ENCODE measurements at places on chromosomes 4 and X. TPM values are rescaled to one million over a fixed set of nuclear protein-coding genes. Genes with fewer than 3 reads are reported as not detected.

DNA sequence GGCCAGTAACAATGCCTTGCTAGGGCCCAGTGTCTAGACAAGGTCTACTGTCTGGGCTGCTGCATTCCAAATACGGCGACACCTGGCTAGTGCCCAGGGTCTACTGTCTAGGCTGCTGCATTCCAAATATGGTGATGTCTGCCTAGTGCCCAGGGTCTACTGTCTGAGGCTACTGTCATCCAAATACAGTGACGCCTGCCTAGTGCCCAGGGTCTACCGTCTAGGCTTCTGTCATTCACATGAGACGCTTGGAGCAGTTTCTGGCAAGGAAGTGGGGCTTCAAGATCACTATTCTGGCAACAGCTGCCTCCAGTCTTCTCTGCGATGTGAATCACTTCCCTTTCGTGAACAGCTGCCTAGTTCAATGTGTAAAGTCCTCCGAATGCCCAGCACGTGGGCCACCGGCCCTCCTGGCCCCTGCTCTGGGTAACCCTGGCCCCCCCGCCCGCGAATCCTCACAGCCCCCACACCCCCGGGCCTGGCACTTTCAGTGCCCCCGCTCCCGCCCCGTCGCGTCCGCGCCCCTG lies 12.7 kb downstream of the ACOX3 start:
- DNase-seq, result peak; percentile 40
- peak overlapping the region; percentile 74 for H3K27ac ChIP-seq
- H3K4me1 ChIP-seq, result peaks cover 21% of the 10 kb centered on the region
- H3K27me3 ChIP-seq, result no peaks in the 10 kb centered on the region

Gene CLTRN
- total RNA-seq, result 1.3 TPM

GRCh38 chr4:38489011-38489861 lies 174.8 kb upstream of the KLF3 start:
- no peaks in the 10 kb centered on the region for H3K36me3 ChIP-seq
- no peaks in the 10 kb centered on the region for H3K4me1 ChIP-seq
- DNase-seq, result no peak
- peak overlapping the region; percentile 47 for H3K27ac ChIP-seq
- no peak overlapping the region for H3K4me3 ChIP-seq

Gene SSX2B
- not detected for total RNA-seq

DNA sequence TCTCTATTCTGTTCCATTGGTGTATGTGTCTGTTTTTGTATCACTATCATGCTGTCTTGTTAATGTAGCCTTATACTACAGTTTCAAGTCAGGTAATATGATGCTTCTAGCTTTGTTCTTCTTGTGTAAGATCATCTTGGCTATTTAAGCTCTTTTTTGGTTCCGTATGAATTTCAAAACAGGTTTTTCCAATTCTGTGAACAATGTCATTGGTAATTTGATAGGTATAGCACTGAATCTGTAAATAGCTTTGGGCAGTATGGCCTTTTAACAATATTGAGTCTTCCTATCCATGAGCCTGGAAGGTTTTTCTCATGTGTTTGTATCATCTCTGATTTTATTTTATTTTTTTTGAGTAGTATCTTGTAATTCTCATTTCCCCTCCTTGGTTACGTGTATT lies 94.3 kb downstream of the ANAPC10 start:
- H3K36me3 ChIP-seq, result no peaks in the 10 kb centered on the region
- H3K27ac ChIP-seq, result no peak overlapping the region
- DNase-seq, result no peak
- H3K4me1 ChIP-seq, result no peaks in the 10 kb centered on the region
- H3K27me3 ChIP-seq, result no peaks in the 10 kb centered on the region

- H3K36me3 ChIP-seq, result no peaks in the 10 kb centered on the region
- DNase-seq, result no peak
- no peaks in the 10 kb centered on the region for H3K4me1 ChIP-seq
- H3K4me3 ChIP-seq, result no peak overlapping the region
Observed at GRCh38 chr4:138542191-138542776, 300.1 kb upstream of the SLC7A11 start.

Gene TRIM75
- total RNA-seq, result not detected

Gene ADH7
- not detected for total RNA-seq

- H3K4me3 ChIP-seq, result no peak overlapping the region
- no peak overlapping the region for H3K27ac ChIP-seq
- no peaks in the 10 kb centered on the region for H3K4me1 ChIP-seq
- DNase-seq, result no peak
Observed at GRCh38 chr4:10296730-10297129, 160.5 kb downstream of the ZNF518B start.

DNA sequence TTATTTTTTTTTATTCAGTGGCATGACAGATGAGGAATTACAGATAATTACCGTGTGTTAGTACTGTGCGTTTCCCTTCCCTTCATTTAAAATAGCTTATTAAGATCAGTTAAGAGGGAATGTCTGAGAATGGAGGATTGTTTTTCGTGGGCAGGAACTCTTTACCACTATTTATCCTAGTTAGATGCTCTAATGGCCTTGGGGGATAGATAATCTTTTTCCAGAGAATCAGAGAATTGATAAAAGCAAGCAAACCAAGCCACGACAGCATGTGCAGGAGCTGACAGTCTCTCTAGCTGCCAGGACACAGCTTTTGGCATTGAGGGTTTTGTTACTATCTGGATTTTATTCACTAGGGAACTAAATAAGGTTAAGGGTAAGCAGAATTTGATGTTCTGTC lies 128.7 kb downstream of the DCLK2 start:
- H3K36me3 ChIP-seq, result no peaks in the 10 kb centered on the region
- H3K4me3 ChIP-seq, result no peak overlapping the region
- H3K27ac ChIP-seq, result no peak overlapping the region
- no peak for DNase-seq

DNA sequence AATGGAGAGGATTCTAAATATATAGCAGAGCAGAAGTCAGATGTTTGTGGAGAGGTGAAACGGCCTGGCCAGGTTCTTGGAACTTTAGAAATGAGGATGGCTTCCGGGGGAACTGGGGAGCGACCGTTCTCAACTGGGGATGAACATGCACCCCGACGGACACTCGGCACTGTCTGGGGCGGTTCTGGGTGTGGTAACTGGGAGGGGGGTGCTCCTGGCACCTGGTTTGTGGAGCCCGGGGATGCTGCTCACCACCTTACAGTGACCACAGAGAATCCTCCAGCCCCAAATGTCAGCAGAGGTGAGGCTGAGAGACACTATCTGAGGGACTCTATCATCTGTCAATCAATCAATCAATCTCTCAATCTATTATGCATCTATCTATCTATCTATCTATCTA lies 69.0 kb upstream of the PPP2R3B start:
- no peak overlapping the region for H3K27ac ChIP-seq
- H3K36me3 ChIP-seq, result no peaks in the 10 kb centered on the region
- no peak overlapping the region for H3K4me3 ChIP-seq
- H3K27me3 ChIP-seq, result no peaks in the 10 kb centered on the region
- H3K4me1 ChIP-seq, result no peaks in the 10 kb centered on the region
- DNase-seq, result no peak

Gene CXCL3
- total RNA-seq, result 0.32 TPM

GRCh38 chr4:98568941-98569663 lies 89.3 kb downstream of the TSPAN5 start:
- H3K4me1 ChIP-seq, result peaks cover 29% of the 10 kb centered on the region
- H3K27ac ChIP-seq, result peak overlapping the region; percentile 22
- DNase-seq, result no peak
- no peaks in the 10 kb centered on the region for H3K36me3 ChIP-seq
- H3K4me3 ChIP-seq, result no peak overlapping the region
- no peaks in the 10 kb centered on the region for H3K27me3 ChIP-seq

- no peak overlapping the region for H3K27ac ChIP-seq
- H3K36me3 ChIP-seq, result no peaks in the 10 kb centered on the region
Observed at GRCh38 chrX:155148724-155149537, 67.3 kb upstream of the VBP1 start.

DNA sequence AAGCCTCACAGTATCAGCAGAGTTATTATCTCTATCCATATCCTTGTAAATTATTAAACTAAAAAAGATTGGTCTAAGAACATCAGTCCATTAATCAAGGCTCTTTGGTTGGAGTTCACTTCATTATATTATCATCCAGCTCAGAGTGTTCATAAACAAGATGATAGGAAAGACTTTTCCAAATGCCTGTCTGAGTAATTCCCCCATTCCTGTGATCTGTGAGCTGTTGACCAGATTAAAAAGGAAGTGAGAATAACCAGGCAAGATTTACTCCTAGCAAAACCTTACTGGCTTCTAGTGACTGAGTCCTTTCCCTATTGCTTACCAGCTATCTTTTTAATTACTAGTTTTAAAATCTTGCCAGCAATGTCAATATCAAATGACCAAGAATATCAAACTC lies 14.9 kb downstream of the PKD2 start:
- no peak for DNase-seq
- H3K27me3 ChIP-seq, result no peaks in the 10 kb centered on the region
- peaks cover 19% of the 10 kb centered on the region for H3K4me1 ChIP-seq
- peaks cover 53% of the 10 kb centered on the region for H3K36me3 ChIP-seq
- H3K27ac ChIP-seq, result no peak overlapping the region

GRCh38 chr4:81061344-81061730 lies 30.8 kb downstream of the BMP3 start:
- no peaks in the 10 kb centered on the region for H3K27me3 ChIP-seq
- H3K4me1 ChIP-seq, result no peaks in the 10 kb centered on the region
- H3K27ac ChIP-seq, result no peak overlapping the region
- no peaks in the 10 kb centered on the region for H3K36me3 ChIP-seq

Gene CLNK
- not detected for total RNA-seq

DNA sequence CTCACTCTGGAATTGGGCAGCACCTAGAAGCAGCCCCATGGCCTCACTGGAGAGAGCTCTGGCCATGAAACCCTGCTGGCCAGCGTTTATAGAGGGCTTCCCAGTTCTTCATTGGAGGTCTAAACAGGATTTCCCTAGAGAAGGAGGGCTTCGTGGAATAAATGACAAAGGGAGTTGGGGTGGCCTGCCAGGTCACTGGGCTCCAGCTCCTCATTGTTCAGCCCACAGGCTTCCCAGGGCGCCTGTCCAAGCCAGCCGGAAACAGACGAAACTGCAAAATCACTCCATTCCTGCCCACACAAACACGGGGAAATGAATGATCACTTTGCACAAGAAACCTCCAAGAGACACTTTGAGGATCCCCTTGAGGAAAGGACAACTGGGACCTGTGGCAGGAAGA lies 189.7 kb downstream of the TSPAN5 start:
- H3K36me3 ChIP-seq, result no peaks in the 10 kb centered on the region
- DNase-seq, result peak; percentile 45
- no peaks in the 10 kb centered on the region for H3K27me3 ChIP-seq
- no peak overlapping the region for H3K4me3 ChIP-seq
- H3K4me1 ChIP-seq, result peaks cover 20% of the 10 kb centered on the region

DNA sequence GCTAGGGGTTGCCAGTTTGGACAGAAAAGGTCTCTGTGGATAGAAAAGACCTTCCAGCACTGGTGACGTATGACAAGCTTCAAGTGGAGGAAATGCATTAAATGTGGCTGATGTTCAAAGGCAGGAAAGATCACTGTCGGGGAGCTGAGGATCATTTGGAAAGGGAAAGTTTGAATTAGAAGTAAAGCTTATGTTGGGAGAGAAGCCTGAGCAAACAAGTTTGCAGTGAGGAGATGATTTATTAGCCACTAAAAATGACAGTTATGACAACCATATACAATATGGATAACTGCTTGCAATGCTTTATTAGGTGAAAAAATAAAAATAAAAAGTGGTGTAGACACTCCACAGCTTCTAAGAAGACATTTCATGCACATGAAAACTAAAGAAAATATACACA lies 135.3 kb upstream of the HS3ST1 start:
- no peak overlapping the region for H3K4me3 ChIP-seq
- H3K4me1 ChIP-seq, result no peaks in the 10 kb centered on the region
- H3K36me3 ChIP-seq, result no peaks in the 10 kb centered on the region
- H3K27ac ChIP-seq, result no peak overlapping the region

- no peak for DNase-seq
- no peak overlapping the region for H3K4me3 ChIP-seq
- H3K36me3 ChIP-seq, result no peaks in the 10 kb centered on the region
- peaks cover under 1% of the 10 kb centered on the region for H3K4me1 ChIP-seq
- no peaks in the 10 kb centered on the region for H3K27me3 ChIP-seq
Observed at GRCh38 chr4:128782076-128782715, 27.3 kb upstream of the JADE1 start.

- no peak for DNase-seq
- H3K27ac ChIP-seq, result no peak overlapping the region
- H3K4me3 ChIP-seq, result no peak overlapping the region
Observed at GRCh38 chr4:63049726-63050125, 1359.5 kb downstream of the TECRL start.

- H3K27ac ChIP-seq, result no peak overlapping the region
- no peaks in the 10 kb centered on the region for H3K36me3 ChIP-seq
- no peak for DNase-seq
- H3K27me3 ChIP-seq, result no peaks in the 10 kb centered on the region
Observed at GRCh38 chrX:104742355-104742754, 176.4 kb downstream of the IL1RAPL2 start.

- no peak overlapping the region for H3K27ac ChIP-seq
- no peaks in the 10 kb centered on the region for H3K36me3 ChIP-seq
- no peak overlapping the region for H3K4me3 ChIP-seq
- no peak for DNase-seq
Observed at GRCh38 chr4:118338981-118339765, 13.6 kb downstream of the PRSS12 start.

DNA sequence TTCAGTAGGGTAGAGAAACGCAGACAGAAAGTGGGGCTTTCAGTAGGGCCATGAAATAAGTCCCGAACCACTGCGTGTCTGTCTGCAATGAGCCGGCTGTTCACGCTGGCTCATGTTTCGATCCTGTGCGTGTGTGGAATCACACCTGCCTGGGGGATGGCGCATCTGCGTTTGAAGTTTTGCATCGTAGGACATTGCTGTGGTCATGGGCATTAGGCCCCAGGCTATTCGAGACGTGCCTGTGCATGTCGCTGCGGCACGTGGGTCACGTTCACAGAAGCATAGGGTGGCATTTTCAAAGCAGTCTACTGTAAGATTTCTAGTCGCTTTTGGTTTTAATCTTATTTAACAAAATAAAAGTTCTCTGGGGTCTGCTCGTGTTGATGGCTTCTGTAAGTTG lies 25.5 kb upstream of the HGFAC start:
- H3K27ac ChIP-seq, result no peak overlapping the region
- H3K27me3 ChIP-seq, result no peaks in the 10 kb centered on the region
- H3K4me1 ChIP-seq, result no peaks in the 10 kb centered on the region
- no peak overlapping the region for H3K4me3 ChIP-seq

Gene TLR3
- 2.8 TPM for total RNA-seq

GRCh38 chrX:48720577-48721250 lies 24.2 kb downstream of the SUV39H1 start:
- H3K36me3 ChIP-seq, result no peaks in the 10 kb centered on the region
- H3K27ac ChIP-seq, result no peak overlapping the region
- H3K27me3 ChIP-seq, result no peaks in the 10 kb centered on the region
- no peak for DNase-seq
- no peaks in the 10 kb centered on the region for H3K4me1 ChIP-seq

Gene GPR82
- total RNA-seq, result 0.08 TPM

Gene PRDM5
- 8.7 TPM for total RNA-seq

Gene RAB33A
- total RNA-seq, result 7.9 TPM

- H3K27me3 ChIP-seq, result no peaks in the 10 kb centered on the region
- no peaks in the 10 kb centered on the region for H3K36me3 ChIP-seq
- no peaks in the 10 kb centered on the region for H3K4me1 ChIP-seq
- H3K27ac ChIP-seq, result peak overlapping the region; percentile 10
- DNase-seq, result peak; percentile 27
Observed at GRCh38 chr4:118865091-118865708, 23.5 kb upstream of the SYNPO2 start.

- H3K36me3 ChIP-seq, result no peaks in the 10 kb centered on the region
- no peaks in the 10 kb centered on the region for H3K4me1 ChIP-seq
- peak; percentile 88 for DNase-seq
- no peak overlapping the region for H3K4me3 ChIP-seq
- H3K27ac ChIP-seq, result no peak overlapping the region
Observed at GRCh38 chr4:2412885-2413716, 5.3 kb downstream of the ZFYVE28 start.

- DNase-seq, result no peak
- H3K4me1 ChIP-seq, result no peaks in the 10 kb centered on the region
- H3K27me3 ChIP-seq, result no peaks in the 10 kb centered on the region
- H3K27ac ChIP-seq, result no peak overlapping the region
- no peak overlapping the region for H3K4me3 ChIP-seq
Observed at GRCh38 chr4:109719604-109720003, 10.3 kb downstream of the PLA2G12A start.

Gene DUSP9
- total RNA-seq, result not detected
